Uterus (tissue), 4 donors: ENCODE measurements at places on chromosomes 1 and 21.
A peak's percentile ranks its signal among the peaks of the same experiment; 100 is the strongest.

GRCh38 chr1:67792103-67792502 lies 41.2 kb downstream of the GNG12 start:
- no peak for DNase-seq

DNA sequence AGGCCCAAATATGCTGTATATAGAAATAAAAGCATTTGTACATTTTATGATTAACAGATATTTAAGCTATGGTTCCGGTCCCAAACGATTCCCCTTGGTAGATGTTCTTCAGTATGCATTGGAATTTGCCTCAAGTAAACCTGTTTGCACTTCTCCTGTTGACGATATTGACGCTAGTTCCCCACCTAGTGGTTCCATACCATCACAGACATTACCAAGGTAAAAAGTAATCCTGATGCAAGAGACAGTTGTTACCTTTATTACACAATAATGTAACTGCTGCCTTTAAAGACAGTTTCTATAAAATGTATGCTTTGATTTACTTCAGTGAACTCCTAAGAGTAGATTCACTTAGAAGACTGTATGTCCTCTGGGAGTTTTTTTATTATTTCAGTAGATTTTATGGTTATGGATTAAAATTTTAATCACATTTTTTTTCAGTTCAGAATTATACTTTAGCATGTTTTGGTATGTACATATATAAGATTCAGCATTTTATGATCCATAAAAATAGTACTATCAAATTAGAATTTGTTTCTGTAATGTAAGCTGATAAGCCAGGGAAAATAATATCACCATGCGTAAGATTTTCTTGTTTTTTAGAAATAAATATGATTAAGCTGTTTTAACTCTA lies 96.5 kb downstream of the USP25 start:
- no peak for DNase-seq

- no peak for DNase-seq
Observed at GRCh38 chr1:184752656-184753055, 2.0 kb downstream of the EDEM3 start.

DNA sequence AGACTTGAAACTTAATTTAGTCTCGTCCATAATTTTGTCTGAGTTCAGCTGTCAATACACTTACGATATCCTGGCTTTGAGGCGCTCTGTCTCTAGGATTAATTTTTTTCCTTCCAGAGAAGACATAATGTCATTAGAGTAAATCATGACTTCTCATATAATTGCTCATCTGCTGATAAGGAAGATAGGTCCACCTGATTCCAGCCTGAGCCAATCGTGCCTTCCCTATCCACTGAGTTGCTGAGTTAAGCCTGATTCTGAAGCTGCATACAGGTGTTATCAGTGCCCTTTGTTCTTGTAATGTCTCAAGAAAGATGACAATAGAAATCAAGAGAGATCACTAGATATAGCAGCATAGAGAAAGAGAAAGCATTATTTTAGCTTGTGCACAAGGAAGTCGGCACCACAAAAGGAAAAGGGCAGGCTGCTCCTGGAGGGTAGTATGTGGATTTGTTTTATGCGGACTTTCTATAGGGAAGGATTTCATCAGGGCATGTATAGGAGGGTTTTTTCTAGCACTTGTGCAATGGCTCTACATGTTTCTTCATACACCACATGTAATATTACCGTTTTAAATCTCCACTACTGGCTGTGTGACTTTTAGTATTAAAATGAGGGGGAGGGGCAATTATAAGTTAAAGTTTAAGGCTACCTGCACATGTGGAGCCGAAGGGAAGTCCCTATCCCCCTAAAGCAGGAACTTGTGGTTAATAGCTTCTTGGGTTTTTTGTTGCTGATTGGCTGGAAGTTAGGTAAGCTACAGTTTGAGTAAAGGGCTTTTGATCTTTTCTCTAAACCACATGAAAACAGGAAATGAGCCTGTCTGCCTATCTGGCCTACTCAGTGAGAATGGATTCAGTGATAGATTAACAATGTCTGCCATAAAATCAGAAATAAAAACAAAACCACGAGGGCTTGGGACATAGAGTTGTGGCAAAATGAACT lies 133.4 kb downstream of the PLPPR5 start:
- DNase-seq = no peak

GRCh38 chr1:3987669-3988235 lies 87.7 kb upstream of the C1orf174 start:
- no peak for DNase-seq

DNA sequence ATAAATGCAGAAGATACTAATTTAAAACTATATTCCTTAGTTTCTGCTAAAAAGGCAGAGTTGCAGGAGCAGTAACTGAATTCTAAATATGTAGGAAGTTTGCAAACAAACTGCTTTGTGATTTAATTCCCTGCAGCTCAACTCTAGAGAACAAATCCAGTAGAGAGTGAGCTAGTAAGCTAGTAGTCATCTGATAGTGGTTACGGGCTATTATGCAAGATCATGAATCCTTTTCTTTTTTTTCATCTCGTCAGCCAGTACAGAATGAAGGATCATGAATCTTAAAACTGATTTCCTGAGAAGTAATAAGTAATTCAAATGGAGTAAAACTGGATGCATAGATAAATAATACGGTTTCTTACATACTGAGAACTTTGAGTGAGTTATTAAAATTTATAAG lies 3.3 kb downstream of the DPH5 start:
- no peak for DNase-seq

DNA sequence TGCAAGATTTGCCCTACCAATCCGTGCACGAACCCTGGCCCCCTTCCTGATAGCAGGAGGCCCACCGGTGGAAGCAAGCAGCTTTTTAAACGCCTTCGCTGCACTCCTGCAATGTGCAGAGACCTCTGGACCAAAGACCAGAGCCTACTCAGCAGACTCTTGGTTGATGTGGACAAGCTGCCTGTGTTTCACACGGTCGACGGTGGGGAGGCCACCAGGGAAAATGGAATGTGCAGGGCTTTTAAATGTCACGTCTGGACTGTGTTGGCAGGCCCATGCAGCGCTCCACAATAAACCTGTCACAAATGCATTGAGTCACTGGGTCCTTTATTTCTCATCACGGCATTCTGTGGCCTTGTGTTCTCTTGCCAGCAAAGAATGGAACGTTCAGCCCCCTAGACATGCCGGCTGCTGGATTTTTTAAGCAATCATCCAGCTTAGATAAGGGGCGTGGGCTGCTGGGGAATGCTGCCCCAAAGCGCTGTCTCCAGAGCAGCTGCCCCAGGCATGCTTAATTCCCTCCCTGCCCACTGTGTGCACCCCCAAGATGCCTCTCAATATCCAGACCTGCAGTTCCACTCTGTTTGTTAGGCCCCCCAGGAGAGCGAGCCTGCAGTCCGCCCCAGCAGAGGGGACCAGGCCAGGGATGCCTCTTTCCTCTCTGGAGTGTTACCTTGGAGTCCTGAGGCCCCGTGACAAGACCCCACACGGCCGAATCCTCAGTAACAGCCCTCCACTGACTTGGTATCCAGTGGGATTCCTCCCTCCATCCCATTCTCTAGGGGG lies 71.3 kb downstream of the ATP5PO start:
- DNase-seq = peak; percentile 54
